Tibial nerve (tissue), 4 donors: ENCODE measurements at places on chromosomes 3 and 15. TPM values are rescaled to one million over a fixed set of nuclear protein-coding genes. Genes with fewer than 3 reads are reported as not detected.

The POPDC2 gene
- total RNA-seq, result 2.2 TPM

The RHOV gene
- not detected for total RNA-seq

The HIGD2B gene
- not detected for total RNA-seq

- no peaks in the 10 kb centered on the region for H3K4me1 ChIP-seq
- DNase-seq, result no peak
- H3K27ac ChIP-seq, result no peak overlapping the region
- H3K4me3 ChIP-seq, result no peak overlapping the region
- H3K27me3 ChIP-seq, result no peaks in the 10 kb centered on the region
Measured at GRCh38 chr15:29352402-29352801, 82.8 kb upstream of the NSMCE3 start.

DNA sequence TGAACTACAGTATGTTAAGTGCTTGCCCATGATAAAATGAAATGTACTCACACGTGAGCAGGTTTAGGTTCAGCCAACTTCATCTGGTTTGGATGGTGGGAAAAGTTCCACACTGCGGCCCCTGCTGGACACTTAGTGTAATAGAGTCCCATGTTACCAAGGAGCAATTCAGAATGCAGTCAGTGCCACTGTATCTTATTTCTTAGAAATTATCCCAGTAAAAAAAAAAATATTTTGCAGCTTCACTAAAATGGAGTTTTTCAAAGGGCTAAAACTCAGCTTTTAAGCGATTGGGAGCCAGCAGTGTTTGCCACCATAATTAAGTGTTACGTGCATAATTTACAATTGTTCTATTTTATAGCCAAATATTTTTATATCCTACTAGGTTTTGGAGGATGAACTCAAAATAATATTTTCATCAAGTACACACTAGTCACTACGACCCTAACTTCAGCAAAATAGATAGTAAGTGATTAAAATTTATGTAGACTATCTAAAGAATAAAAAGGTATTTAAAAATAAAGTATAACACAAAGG is 371.7 kb upstream of the GBE1 start:
- no peaks in the 10 kb centered on the region for H3K27me3 ChIP-seq
- H3K27ac ChIP-seq, result no peak overlapping the region
- H3K4me3 ChIP-seq, result no peak overlapping the region
- no peaks in the 10 kb centered on the region for H3K36me3 ChIP-seq

DNA sequence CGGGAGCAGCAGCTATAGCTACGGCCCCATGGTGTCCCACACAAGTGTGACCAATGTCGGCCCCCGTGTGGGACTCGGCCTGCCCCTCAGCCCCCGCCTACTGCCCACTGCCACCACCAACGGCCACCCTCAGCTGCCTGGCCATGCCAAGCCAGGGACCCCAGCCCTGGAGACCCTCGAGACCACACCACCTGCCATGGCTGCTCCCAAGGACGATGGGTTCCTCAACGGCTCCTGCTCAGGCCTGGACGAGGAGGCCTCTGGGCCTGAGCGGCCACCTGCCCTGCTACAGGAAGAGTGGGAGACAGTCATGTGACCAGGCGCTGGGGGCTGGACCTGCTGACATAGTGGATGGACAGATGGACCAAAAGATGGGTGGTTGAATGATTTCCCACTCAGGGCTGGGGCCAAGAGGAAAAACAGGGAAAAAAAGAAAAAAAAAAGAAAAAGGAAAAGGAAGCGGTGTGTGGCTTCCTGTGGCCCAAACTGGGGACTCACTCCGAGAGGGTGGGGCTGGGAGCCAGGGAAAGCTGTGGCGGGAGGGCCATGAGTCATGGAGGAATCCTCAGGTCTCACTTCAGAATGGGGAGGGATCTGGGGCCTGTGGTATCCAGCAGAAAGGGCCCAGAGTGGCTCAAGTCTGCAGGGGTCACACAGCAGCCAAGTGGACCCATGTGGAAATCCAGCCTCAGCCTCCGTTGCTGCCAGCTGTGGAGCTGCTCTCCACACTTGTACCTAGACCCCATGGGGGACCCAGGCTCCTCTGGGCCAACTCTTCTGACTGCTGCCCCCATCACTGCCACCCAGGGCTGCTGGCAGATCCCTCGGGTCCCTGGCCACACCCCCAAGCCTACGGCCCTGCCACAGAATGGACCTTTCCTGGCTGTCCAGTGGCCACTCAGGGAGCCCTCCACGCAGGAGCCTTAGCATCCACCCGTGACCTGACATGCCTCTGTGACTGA is 26.1 kb downstream of the PTH1R start:
- H3K27me3 ChIP-seq, result peaks cover 4% of the 10 kb centered on the region
- no peak for DNase-seq
- no peak overlapping the region for H3K4me3 ChIP-seq
- peaks cover 10% of the 10 kb centered on the region for H3K4me1 ChIP-seq
- no peak overlapping the region for H3K27ac ChIP-seq

DNA sequence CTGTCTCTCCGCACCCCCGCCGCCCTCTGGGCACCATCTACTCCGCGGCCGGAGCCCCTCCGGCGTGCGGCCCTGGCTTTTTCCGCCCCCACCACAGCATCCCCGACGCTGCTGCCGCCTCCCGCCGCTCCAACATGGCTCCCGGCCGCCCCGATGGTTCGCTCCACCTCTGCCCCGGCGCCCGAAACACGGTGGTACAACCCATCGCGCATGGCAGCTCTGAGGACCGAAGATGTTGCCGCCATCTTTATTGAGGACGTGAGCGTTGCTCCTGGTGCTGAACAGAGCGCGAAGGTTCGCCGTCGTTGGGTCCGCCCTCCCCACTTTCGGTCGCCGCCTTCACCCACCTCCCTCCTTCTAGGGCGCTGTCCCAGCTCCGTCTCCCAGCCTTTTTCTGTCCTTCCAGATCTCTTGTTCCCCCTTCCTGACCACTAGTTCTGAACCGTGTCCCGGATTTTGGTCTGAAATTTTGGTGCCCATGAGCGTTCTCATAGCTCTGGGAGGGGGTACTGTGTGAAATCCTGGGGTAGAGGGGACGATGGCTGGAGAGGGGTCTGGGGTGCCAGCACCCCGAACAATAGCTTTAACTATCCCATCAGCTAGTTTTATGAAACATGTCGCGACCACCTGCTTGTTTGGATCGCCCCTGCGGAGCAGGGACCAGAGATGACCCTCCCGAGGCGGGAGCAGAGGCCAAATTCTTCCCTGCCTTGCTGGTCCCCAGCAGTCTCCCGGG is at the start of gene CELSR3:
Gene CELSR3, minus strand, starts transcription at position 134 of the 736 bp plus-strand sequence. CDS start 252 bp downstream, outside the sequence.
- peak; percentile 57 for DNase-seq
- peak within 1 kb of the TSS; percentile 47 for H3K4me3 ChIP-seq
- H3K36me3 ChIP-seq, result no peaks in the 10 kb centered on the region
- H3K27ac ChIP-seq, result peak within 1 kb of the TSS; percentile 98

- H3K27me3 ChIP-seq, result no peaks in the 10 kb centered on the region
- no peak overlapping the region for H3K27ac ChIP-seq
- H3K4me3 ChIP-seq, result no peak overlapping the region
Measured at GRCh38 chr3:41833628-41834027, 128.3 kb downstream of the ULK4 start.
